ENCODE measurements at places on chromosomes 5 and 9.

GRCh38 chr9:27365707-27366376 lies 68.9 kb upstream of the EQTN start:
- no peak for DNase-seq

- no peak for DNase-seq
Observed at GRCh38 chr5:43390471-43390870, 21.7 kb downstream of the CCL28 start.

DNA sequence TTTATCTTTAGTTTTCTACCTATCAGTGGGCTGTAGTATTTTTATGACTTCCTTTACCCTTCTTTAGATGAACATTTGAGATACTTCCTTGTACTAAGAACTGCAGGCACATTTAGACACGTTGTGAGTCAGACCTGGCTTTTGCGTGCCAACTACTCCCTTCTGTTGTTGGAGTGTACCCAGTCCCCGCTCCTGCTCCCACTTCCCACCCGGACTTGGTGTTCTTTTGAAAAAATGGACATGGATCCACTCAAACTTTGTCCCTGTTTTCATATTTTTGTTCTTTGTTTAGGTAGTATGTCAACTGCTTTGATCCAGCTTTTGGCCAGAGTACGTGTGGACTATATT lies 60.7 kb downstream of the PARP8 start:
- no peak for DNase-seq

DNA sequence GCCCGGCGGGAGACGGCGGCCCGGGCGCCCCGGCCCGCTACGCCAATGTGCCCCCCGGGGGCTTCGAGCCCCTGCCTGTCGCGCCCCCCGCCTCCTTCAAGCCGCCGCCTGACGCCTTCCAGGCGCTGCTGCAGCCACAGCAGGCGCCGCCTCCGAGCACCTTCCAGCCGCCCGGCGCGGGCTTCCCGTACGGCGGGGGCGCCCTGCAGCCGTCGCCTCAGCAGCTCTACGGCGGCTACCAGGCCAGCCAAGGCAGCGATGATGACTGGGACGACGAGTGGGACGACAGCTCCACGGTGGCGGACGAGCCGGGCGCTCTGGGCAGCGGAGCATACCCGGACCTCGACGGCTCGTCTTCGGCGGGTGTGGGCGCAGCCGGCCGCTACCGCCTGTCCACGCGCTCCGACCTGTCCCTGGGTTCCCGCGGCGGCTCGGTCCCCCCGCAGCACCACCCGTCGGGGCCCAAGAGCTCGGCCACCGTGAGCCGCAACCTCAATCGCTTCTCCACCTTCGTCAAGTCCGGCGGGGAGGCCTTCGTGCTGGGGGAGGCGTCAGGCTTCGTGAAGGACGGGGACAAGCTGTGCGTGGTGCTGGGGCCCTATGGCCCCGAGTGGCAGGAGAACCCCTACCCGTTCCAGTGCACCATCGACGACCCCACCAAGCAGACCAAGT lies 723 bp downstream of the SNX18 start:
- no peak for DNase-seq

DNA sequence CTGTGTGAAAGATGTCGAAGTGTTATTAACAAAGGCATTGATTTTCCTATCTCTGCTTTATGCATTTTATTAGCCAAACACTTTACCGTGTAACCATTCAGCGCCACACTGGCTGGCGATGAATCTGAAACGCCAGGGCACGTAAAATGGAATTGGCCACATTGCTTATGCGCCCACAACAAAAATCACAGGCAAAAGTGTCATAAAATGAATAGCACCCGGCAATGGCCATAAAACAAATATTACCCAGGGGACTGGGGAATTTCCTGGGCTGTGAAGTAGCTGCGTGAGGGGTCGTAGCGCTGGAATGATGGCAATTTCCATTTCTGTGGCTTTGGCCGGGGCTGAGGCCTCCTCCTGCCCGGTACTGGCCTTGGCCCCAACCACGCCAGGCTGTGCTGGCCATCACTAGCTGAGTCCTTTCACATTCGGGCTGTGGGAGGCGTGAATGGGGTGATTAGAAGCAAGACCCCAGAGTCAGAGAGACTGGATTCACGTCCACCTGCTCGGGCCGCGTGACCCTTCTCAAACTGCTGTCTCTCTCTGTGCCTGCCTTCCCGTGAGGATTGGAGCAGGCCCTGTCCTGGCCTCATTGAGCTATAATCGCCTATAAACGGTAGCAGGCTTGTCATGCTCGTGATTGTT lies 254.5 kb downstream of the PBX3 start:
- no peak for DNase-seq

GRCh38 chr9:15724016-15724415 lies 171.2 kb downstream of the CCDC171 start:
- DNase-seq = no peak

DNA sequence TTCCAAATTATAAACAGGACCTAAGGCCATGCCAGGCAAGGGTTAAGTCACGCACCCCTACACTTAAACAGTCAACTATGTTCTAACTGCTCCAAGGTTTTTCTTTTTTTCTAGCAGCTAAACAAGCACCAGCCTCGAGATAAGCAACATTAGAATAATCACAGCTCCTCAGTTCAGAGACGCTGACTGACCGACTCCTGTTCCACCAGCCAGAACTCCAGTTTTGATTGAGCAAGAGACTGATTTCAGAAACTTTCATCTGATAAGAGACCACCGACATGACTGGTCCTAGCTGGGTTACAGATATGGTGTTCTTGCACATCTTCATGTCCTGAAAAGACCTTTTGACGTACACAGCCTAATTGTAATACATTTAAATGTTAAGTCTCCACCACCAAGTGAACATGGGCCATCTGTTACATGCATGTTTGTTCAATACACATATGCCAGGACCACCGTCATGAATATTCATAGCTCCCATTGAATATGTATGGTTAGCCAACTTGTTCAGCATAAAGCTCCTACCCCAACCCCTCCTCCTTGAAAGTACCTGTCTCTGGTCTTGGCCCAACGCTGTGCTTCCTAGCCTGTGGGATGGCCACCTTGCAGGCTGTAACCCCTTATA lies 23.7 kb upstream of the OTULINL start:
- DNase-seq = no peak

DNA sequence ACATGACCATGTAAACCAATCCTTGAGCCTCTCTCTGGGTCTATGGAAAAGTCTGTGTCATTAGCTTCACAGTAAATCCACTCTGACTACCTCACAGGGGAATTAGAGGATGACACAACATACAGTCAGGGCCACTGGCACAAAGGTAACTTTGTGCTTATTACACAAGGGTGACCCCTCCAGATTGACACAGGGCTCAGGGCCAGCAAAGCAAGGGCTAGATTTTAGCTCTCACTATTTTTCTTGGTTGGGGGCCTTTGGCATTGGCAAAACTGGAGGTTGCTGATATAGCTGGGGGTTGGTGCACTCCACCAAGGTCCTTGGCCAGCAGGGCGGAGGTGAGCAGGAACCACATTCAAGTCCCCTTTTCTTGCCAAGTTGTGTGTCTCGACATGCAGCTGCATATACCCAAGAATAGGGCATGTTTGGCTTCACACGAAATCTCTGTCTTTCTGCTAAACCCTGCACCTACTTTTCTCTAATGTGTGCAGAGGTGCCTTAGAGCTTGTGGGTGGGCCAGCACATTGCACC lies 15.2 kb upstream of the OSMR start:
- no peak for DNase-seq

GRCh38 chr9:127118597-127119319 lies 3.7 kb downstream of the ANGPTL2 start:
- no peak for DNase-seq

DNA sequence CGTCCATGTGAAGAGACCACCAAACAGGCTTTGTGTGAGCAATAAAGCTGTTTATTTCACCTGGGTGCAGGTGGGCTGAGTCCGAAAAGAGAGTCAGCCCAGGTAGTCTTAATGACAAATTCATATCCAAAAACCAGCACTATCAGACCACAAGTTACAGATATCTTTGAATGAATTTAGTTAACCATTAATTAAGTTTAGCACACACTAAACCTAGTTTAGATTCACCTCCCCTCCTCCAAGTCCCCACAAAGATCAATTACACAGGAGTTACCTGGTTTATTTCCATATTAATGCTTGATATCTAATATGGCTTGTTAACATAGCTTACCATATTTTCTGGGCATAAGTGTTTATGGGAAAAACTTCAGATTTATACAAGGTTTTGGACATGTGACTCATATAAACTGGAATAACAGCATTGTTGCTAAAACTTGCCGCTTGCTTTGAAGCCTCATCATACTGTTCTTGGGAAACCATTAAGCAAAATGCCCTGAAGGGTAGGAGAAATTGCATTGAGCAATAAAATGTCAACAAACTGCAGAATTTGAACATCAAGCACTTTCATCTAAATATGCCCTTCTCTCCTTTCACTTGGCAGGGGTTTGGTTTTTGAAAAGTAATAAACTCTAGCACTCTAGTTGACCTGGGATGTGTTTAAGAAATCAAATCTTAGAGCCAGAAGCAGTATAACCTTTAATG lies 166.9 kb downstream of the SNCAIP start:
- DNase-seq = no peak

All from H54 (cell line).